ENCODE measurements at places on chromosomes 3 and 15.

- DNase-seq: no peak
Observed at GRCh38 chr15:85377269-85377668, 3.1 kb upstream of the AKAP13 start.

GRCh38 chr3:70911719-70912118 is 599.3 kb upstream of the MDFIC2 start:
- DNase-seq: no peak

GRCh38 chr3:146903927-146904326 is 298.8 kb upstream of the PLSCR5 start:
- no peak for DNase-seq

GRCh38 chr3:12796171-12797123 is at the start of gene CAND2:
Gene CAND2, plus strand, starts transcription at chr3:12796680. Its CDS starts 41 bp downstream, at chr3:12796721.
- no peak for DNase-seq

GRCh38 chr3:100482176-100482575 is 10.2 kb upstream of the TMEM45A start:
- no peak for DNase-seq

- no peak for DNase-seq
Observed at GRCh38 chr3:58041826-58042324, 33.7 kb downstream of the FLNB start.

GRCh38 chr15:50353251-50353974 is 1.6 kb downstream of the GABPB1 start:
- no peak for DNase-seq

DNA sequence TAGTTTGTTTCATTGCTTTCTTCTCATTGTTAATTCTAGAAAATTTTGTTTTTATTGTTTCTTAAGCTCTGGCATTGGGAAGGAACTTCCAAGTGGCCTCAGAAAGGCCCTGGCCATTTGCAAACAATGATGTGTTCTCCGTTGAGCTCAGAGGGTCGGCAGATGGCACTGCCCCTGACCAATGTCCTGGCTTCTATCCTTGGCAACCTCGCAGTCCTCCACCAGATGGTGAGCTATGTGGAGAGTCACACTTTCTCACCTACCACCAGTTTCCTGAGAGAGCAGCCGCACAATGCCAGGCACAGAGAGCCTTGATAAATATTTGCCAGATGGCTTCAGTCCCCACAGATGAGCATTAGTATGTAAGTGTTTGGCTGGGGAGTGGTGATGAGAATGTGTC is 343.7 kb downstream of the EPHB1 start:
- DNase-seq: no peak

- no peak for DNase-seq
Observed at GRCh38 chr3:73028803-73029202, 32.2 kb downstream of the PPP4R2 start.

GRCh38 chr3:76873532-76874242 is 166.2 kb upstream of the ROBO2 start:
- DNase-seq: no peak

- DNase-seq: no peak
Observed at GRCh38 chr3:42886294-42886822, 10.7 kb upstream of the CYP8B1 start.

- DNase-seq: peak; percentile 79
Observed at GRCh38 chr15:80615783-80616391, 79.2 kb upstream of the ABHD17C start.

Data from DMS153 (cell line).